ENCODE measurements at places on chromosomes 7 and 10.

- DNase-seq: no peak
Observed at GRCh38 chr10:6674291-6674690, 94.2 kb upstream of the PRKCQ start.

DNA sequence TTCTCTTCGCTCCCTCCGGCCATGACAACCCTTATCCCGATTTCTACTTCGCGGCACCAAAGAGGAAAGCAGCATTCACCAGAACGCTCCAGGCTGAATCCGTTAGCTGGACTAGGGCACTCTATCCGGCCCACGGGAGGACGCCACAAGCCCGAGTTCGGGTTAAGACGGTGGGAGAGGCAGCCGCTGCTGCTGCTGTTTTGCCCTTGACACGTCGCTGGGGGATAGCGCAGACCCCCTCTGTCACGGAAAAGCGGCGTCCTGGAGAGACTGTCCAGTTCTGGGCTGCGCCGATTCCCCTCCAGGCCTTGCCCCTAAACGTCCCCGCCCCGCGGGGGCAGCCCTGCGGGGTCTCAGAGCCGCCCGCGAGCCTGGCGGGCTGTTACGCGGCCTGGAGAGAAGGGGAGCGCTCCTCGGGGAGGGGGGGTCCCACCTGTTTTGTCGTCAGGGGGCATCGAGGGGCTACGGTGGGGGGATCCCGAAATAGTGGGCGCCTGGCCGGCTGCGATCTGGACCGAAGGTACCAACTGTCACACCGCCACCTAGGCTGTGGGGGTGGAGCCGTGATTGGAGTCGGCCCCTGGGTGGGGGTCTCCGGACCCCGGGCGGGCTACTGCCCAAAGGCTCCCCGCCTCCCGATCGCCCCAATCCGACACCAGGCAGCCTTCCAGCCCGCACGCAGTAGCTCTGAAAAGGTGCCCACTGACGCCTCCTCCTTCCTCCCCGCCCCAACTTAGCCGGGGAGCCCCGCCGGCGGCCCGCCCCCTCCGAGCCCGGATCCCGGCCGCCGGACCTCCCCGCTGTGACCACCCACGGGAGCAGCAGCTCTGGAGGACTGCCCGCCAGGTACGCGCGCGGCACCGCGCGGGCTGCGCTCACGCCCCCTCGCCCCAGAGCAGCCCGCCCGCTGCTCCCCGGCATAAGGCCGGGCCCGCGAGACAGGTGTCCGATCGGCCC, 772 bp downstream of the SGMS1 start:
- peak; percentile 66 for DNase-seq

GRCh38 chr7:116940689-116941370, 12.5 kb upstream of the ST7 start:
- DNase-seq: no peak

GRCh38 chr10:75502389-75502788, 71.0 kb downstream of the LRMDA start:
- DNase-seq: no peak

DNA sequence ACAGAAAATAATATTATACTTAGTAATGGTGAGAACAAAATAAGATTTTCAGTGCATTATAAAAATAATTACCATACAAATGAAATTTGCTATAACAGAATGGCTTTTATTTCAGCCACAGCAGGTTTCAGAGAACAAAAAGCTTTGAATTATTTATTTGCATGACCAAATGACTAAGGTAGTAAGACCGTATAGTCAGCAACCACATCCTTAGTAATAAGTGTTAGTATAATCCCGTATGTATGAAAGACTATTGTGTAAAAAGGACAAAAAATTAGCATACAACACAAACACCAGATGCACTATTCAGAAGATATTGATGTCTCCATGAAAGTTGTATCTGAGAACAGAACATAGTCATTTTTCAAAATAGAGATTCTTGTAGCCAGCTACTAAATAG, 12.2 kb downstream of the PDZD8 start:
- DNase-seq: no peak

- DNase-seq: no peak
Observed at GRCh38 chr7:106062006-106062405, 50.1 kb downstream of the SYPL1 start.

DNA sequence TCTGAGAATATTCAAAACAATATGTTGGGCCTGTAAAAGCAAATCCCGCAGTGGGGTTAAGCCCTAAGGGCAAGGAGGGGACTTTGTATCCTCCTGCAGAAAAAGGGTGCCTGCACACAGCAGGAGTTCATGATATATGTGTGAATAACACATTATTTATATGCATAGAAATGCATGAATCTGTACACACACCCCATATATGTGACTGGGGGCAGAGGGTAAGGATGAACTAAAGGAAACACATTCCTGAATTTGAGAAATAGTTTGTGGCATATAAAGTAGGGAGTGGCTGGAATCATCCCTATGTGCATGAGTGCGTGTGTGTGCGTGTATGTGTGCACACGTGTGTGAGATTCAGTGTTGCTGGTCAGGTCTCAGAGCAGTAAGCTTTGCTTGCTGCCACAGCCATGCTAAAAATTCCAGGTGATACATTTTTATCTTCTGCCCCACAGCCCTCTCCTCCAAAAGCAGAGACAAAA, 18.9 kb downstream of the ENO4 start:
- DNase-seq: no peak

DNA sequence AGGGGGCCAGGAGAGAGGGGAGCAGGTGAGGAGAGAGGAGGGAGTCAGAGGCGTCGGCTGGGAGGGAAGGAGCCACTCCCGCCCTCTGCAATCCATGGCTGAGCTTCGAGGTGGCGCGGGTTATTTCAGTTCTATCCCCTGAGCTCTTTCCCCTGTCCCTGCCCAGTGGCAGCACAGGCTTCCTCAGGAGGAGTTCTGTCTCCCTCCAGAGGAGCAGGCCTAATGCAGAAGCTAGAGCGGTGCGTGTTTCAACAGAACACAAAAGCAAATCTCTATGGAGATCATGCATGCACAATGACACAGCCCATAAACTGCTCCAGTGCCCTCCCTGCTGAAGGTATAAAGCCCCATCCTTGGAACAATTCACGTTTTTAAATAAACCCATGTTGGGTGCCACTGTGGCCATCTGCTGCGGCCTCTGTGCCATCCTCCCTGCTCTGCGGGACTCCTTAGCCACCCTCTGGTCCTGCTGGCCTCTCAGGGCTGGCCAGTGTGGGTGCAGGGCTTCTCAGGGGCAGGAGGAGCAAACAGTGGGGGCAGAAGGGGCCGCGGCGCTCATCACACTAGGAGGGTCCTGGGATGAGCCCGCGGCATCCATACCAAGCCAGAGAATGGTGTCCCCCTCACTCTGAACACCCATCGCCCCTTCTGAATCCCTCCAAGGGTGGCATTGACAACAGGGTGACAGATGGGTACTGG, 192.6 kb upstream of the LYZL2 start:
- peak; percentile 6 for DNase-seq

GRCh38 chr10:114753126-114753525, 68.5 kb upstream of the FHIP2A start:
- DNase-seq: no peak

DNA sequence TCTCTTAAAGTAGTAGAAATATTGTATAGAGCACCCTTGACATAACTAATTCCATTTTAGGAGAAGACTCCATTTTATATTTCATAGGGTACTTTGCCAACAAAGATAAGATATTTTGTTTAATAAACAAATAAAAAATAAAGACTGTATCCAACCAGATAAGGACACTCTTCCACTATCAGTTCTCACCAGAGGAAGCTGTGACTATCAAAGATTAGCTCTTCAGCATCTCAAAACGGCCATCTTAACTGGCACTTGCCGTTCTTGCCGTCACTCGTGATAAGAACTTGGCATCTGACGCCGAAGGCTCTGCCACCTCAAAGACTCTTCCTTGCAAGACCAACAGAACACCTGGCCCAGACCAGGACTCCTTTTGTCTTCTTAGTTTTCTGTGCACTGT, 26.3 kb upstream of the AKR1B1 start:
- DNase-seq: no peak

- no peak for DNase-seq
Observed at GRCh38 chr7:101197991-101198390, 2.8 kb downstream of the MOGAT3 start.

DNA sequence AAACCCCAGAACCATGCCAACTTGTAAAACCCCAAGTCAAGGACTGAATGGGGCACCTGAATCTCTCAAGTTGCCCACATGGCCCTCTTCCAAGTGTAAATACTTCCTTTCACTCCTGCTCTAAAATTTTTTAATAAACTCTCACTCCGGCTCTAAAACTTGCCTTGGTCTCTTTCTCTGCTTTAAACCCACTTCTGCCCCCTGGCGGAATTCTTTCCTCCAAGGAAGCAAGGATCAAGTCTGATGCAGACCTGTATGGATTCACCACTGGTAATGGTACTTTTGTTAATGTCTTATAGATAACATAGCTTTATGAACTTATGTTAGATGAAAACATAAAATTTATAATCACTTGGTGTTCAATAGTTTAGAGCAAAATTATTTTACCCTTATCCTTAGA, 33.8 kb downstream of the SLC16A9 start:
- DNase-seq: no peak

DNA sequence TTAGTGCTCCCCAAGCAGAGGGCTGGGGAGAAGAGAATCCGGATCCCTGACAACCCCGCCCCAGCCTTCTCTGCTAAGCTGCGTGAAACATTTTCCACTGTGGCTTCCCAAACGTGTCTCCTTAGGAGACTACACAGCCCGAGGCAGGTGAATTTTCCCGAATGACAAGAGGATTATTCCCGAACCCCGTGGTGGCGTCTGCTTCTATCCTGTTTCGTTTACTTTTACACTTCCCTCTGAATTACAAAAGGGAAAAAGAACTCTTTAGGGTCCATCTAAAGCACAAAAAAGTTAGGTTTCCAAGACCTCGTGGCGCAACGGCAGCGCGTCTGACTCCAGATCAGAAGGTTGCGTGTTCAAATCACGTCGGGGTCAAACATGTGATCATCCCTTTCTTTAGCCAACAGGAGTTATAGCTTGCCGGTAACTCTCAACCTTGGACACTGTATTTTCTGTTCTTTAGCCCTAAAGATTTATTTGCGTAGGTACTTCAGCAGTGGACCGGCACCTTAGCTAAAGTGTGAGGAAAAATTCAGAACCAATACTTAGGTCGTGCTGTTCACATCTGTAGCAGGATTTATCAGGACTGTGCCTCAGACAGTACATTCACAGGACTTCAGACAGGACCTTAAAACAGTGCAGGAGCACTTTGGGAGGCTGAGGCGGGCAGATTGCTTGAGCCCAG, 3.2 kb upstream of the ZNF789 start:
- DNase-seq: no peak

DNA sequence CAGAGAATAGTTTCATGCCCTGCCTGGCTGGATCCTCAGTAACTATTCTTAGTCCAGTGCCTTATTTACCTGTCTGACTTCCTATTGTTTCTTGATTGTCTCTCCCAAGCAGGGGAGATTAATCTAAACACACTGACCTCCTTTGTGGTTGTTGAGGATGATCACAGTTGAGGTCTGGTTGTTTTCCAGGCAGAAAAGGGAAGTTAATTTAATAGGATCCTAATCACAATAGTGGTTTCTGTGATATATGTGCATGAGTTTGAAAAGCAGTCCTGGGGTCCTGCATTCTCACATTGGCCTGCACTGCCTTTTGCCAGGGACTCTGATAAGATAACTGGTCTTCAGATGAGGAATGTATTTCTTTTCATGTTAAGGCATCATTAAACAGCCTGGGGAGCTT, 130.1 kb downstream of the SND1 start:
- no peak for DNase-seq

DNA sequence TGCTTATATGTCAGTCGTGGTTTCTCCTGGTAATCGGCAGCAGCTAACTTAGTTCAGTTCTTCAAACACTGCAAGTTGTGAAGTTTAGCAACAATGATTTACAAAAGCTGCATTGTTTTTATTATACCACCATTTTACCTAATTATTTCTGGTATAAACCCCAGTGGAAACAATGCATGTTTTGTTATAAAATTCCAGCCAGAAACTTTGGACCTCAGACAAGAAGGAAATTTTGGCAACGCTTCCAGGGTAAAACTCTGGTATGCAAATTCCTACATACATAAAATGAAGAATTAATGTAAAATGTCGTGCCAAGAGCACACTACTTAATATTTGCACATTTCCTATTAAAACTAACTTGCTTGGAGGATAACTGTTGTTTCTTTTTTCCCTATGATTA, 277.4 kb upstream of the LYZL1 start:
- no peak for DNase-seq

DNA sequence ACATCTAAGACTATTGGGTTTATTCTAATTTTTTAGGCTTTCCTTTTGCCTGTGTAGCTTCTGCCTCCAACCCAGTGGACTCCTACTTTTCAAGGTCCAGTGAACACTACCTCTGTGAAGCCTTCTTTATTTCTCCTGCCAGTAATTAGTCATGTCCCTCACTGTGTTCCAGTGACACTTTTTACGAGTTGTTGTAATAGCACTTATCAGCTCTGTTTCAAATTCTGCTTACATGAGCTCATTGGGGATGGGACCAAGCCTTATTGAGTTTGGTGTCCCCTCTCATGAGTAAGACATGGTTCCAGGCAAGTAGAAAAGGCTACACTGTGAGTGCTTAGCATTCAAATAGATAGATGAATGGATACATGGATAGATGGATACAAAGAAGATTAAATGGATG, 184.6 kb downstream of the HIBADH start:
- DNase-seq: no peak

GRCh38 chr10:63504145-63504881, 16.9 kb upstream of the REEP3 start:
- no peak for DNase-seq

GRCh38 chr7:103833401-103833800, 156.1 kb downstream of the RELN start:
- no peak for DNase-seq

GRCh38 chr7:141660259-141660658, 41.7 kb downstream of the DENND11 start:
- DNase-seq: peak; percentile 17

DNA sequence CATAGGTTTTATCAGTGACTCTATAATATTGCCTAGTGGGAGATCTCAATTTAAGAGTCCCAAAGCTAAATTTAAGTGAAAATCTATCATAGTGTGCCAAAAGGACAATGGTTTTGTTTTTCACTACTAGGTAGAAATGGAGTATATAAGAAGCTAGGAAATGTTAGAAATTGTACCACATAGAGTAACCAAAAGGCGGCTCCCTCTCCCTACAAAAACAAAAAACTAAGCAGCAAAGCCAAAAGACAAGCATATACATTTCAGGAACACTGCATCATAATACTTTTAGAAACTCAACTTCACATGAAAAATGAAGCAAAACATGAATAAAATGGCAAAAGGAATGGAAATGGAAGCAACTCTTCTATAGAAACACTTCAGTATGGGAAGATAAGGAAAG, 271.6 kb downstream of the CACNA2D1 start:
- DNase-seq: no peak

DNA sequence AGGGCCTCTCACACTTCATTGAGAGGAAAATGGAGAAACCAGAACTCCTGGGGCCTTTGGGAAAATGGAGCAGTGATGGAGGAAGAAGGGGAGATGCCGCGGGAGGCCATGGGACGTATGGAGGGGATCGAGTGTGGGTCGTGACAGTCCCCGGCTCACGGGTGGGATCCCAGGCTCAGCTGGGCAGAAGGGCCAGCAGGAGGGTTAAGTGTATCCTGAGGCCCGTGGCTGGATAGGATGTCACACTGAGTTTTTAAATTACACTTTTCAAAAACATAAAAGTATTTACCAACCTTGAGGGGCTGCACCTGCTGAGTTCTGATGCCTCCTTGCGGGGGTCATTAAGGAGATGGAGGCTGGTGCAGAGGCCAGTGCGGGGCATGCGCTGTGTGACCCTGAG, 28.0 kb upstream of the PSMG3 start:
- DNase-seq: no peak
